ENCODE measurements at places on chromosomes 5 and 9.

- DNase-seq: no peak
These were observed 39.1 kb downstream of the YTHDC2 start for GRCh38 chr5:113552620-113553019.

- DNase-seq: no peak
These were observed 10.6 kb downstream of the FSD1L start for GRCh38 chr9:105458404-105458803.

DNA sequence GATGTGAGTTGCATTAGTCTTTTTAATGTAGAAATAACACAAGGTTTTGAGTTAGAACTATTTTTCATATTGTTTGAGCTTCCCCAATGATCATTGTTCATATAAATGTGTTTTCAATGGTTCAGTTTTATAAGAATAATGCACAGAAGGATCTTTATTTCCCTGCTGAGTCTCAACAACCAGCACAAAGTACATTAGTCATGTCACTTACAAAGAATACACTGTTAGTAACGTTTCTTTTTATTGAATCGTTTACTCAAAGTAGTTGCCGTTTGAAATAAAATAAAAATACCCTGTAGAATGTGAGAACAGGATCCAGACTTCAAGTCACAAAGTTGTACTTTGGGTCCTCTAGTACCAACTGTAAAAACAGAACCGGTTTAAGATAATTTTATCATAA, 41.5 kb downstream of the ERCC8 start:
- DNase-seq: no peak

DNA sequence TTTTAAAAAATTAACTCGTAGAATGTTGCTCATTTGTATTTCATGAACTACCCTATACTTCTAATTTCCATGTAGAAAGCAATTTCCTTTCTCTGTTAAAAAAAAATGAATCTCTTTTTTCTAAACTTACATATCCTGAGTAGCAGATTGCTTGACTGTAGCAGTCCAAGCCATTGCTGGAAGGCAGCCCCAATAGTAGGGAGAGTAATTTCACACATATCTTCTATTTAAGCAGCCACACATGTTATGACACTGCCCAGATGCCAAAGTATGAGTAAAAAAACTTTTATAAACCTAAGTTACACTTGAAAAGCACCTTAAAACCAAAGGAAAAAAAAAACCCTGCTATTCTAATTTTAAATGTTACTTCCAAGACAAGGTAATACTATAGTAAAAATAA, 69.6 kb downstream of the FBXL17 start:
- DNase-seq: no peak

DNA sequence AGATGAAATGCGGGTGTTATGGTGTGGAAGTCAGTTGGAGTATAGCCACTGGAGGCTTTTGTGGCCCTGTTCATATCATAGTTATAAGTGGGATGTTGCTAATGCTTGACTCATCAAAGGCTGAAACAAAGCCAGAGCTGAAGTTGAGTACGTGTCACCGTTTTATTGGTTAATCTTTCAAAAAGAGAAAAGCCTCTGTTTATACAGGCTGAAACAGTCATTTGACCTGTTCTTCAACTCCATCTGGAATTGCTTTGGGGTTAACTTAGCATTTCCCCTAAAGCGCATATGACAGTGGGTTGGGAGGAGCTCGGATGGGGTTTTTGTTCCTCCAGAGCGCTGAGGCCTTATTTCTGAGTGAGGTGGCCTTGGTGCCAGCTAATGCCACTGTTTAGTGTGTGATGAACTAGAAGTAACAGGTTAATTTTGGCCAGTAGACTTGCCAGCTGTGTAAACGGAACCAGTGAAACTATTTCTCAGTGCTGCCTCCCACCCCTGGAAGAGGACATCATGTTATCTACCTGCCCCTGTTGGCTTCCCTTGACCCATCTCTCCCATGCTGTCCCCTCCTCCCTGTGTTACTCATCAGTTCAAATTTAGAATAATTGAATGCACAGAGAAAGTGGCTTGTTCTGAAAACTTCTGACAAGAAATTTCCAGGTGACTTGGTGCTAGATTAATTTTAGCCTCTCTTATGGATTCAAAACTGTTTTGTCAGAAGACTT, 34.2 kb downstream of the MTAP start:
- no peak for DNase-seq

DNA sequence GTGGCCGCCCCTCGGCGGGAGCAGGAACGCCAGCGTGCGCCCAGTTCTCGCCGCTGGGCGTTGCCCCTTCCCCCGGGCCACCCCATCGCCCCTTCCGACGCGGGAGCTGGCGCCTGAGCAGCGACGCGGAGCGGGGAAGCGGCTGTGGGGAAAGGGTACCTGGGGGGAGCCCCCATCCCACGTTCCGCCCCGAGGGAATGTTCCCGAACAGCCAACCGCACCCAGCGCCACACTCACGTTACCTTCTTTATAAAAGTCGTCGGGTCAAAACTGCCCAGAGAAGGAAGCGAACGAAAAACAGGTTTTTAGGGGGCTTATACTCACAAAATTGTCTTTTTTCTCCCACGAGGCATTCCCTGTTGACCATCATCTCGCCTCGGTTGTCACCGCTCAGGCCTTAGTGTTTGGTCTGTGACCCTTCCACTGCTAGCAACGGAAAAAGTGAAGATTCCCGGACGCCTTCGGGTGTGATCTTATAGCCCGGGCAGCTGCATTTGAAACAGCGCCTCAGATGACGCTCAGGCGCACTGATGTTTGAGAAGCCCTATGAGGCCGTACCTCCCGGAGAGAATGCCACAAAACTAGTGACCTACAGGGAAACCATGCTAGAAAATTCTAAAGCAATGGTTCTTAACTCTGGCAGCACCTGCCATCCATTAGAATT, 475 bp upstream of the GOLM1 start:
- no peak for DNase-seq

DNA sequence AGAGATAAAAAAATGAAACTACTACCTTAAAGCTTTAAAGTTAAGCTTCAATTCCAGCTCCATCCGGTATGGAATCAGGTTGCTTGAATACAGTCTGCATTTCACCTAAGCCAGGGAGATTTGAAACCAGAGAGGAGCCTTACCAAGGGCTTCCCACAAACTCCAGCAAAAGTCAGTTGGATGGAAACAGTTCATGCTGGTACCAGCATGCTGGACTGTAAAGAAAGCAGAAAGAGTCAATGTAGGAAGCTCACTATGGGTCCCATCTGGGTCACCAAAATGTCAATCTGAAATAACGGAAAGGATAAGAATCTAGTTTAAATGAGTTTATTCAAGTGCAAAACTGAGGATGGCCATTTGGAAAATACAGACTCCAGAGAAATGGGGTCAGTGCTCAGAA, 65.3 kb downstream of the CDO1 start:
- DNase-seq: no peak

- no peak for DNase-seq
These were observed 97.0 kb downstream of the MACIR start for GRCh38 chr5:103355579-103355978.

DNA sequence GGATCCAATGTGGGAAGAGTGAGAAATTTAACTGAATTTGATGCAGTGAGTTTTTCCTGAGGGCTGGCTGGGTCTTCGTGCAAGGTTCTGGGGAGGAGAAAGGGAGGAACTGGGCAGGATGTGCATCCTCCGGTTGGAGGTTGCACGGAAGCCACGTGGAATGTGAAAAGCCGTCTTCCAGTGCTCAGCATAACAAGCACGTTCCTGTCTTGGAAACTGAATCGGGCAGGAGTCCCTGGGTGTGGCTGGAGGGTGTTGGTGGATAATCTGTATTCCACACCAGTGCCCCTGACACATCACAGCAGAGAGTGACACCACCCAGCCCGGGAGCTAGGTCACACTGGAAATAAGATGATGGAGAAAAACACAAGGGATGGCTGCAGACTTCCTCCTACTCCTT, 154.3 kb downstream of the C5orf15 start:
- DNase-seq: no peak

DNA sequence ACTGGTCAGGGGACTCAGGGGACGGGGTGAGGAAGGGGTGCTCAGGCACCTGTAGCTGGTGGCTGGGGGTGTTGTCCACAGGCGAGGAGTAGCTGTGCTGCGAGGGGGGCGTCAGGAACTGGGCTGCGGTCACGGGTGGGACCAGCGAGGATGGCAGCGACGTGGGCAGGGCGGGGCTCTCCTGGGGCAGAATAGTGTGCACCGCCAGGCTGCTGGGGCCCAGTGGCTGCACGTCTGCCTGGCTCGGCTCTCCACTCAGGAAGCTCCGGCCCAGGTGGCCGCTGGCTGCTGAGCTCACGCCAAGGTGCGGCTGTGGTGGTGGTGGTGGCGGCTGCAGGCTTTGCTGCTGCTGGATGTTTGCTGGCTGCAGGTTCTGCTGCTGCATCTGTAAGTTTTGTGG, 13.3 kb upstream of the SEC16A start:
- DNase-seq: no peak

GRCh38 chr5:124956471-124957029, 210.1 kb upstream of the ZNF608 start:
- DNase-seq: no peak

GRCh38 chr5:41682641-41683040, 172.2 kb upstream of the PLCXD3 start:
- no peak for DNase-seq

- no peak for DNase-seq
These were observed 23.7 kb downstream of the RFK start for GRCh38 chr9:76370396-76371023.

GRCh38 chr5:17619354-17619753, 9.2 kb downstream of the TAF11L12 start:
- no peak for DNase-seq

DNA sequence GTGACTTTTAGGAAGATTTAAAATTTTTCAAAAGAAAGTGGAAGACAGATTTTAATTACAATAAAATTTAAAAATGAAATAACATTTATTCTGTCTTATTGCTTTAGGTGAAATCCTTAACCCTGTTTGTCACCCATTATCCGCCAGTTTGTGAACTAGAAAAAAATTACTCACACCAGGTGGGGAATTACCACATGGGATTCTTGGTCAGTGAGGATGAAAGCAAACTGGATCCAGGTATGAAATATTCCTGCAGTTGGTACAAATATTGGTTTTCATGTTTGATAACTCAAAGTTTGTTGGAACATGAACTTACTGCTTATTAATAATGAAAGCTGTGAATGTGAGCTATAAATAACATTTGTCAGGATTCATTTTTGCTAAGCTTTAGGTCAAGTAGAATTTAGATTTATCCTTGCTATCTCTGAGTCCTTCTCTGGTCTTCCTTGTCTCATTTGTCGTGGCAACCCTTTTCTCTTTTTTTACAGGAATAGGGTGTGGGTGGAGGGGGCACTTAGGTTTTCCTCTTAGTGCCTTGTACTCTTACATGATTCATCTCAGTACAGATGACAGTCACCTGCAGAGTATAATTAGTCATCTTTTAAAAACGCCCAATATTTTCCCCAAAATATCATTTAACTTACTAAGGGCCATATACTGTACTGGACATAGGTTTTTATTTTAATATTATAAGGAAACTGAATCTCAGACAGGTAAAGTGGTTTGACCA, 95.3 kb upstream of the RASGRF2 start:
- DNase-seq: no peak

- DNase-seq: peak; percentile 60
These were observed 1.3 kb downstream of the NIPBL start for GRCh38 chr5:36877667-36878391.

GRCh38 chr5:112551419-112552032, 132.4 kb upstream of the EPB41L4A start:
- peak; percentile 70 for DNase-seq

DNA sequence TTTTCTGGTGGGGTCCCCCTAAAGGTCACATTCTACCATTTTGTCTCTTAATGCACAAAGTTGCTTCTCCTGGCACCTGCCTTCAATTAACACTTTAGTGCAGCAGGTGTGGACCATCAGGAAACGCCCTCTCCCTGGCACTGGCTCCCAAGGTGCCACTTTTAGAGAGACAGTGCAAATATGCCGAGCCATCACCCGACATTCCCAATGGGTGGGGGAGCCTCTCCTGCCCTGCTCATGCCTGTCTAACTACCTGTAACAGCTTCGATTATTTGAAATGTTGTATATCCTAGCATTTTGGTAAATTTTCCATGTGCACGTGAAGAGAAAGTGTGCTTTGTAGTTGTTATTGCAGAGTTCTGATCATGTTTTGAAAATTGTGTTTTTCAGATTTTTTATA, 13.2 kb upstream of the LRRC14B start:
- no peak for DNase-seq

DNA sequence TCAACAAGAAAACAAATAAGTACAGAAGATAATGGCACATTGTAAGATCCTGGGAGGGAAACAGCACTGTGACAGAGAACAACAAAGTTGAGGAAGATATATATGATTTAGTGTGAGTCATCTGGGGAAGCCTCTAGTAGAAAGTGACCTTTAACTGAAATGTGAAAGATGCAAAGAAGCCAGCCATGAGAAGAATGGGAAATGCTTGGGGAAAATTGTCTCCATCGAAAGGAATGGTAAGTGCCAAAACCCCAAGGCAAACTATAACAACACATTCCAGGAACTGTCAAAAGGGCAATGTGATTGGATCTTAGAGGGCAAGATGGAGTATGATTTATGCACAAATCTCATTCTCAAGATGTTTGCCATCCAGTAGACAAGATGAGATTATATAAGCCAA, 537.8 kb upstream of the BRINP1 start:
- DNase-seq: no peak

GRCh38 chr9:117030254-117030768, 343.2 kb downstream of the TRIM32 start:
- no peak for DNase-seq

GRCh38 chr5:115267617-115268016, 4.9 kb upstream of the PGGT1B start:
- DNase-seq: no peak

GRCh38 chr5:34494111-34494755, 161.9 kb upstream of the RAI14 start:
- peak; percentile 9 for DNase-seq

DNA sequence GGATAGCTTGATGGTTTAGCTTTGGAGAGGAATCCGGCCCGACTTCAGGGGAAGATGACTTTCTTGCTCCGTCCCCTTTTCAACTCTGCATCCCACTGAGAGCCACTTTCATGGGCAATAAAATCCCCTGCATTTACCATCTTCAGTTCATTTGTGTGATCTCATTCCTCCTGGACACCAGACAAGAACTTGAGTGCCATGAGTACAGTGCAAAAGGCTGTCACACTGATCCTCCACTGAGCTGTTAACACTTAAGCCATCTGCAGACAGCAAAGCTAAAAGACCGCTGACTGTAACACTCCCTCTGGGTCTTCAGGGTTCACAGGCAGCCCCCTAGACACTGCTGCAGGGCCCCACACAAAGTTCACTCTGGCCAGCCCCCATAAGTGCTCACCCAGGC, 48.3 kb upstream of the TCERG1 start:
- no peak for DNase-seq

GRCh38 chr9:130372057-130372456, 72.7 kb upstream of the ASS1 start:
- DNase-seq: no peak

- no peak for DNase-seq
These were observed 665 bp upstream of the LVRN start for GRCh38 chr5:115961381-115962238.

GRCh38 chr9:114169029-114169951, 14.0 kb downstream of the COL27A1 start:
- DNase-seq: no peak

DNA sequence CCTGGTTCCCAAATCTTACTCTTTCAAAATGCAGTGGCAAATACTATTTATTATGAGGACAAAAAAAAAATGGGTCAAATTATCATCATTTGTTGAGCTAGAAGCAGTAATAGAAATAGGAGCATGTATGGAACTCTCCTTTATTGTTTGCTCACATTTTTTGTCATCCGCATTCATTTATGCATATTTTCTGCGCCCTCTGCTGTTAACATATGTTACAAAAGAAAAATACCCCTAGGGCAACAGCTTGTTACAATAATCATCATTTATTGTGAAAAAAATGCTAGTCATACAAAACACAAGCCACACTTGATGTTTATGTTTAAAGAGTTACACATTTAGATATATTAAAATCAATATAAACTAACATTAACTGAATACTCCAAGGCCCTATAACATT, 328.2 kb downstream of the TUSC1 start:
- DNase-seq: no peak
